ENCODE measurements at places on chromosomes 16 and 17. TPM values are rescaled to one million over a fixed set of nuclear protein-coding genes. Genes with fewer than 3 reads are reported as not detected.

PPP1R27 gene
- total RNA-seq: not detected

TUBG2 gene
- 9.0 TPM for total RNA-seq

TP53TG3B gene
- not detected for total RNA-seq

SLC16A5 gene
- total RNA-seq: 8.5 TPM

PRDM7 gene
- not detected for total RNA-seq

GCGR gene
- not detected for total RNA-seq

GRIN2C gene
- total RNA-seq: not detected

IGF2BP1 gene
- 3.4 TPM for total RNA-seq

EVI2A gene
- 0.21 TPM for total RNA-seq

MYH1 gene
- total RNA-seq: not detected

LRRC37A gene
- 0.49 TPM for total RNA-seq

GNAO1 gene
- total RNA-seq: 0.09 TPM

ADGRG1 gene
- total RNA-seq: 85.0 TPM

NUPR1 gene
- total RNA-seq: 8.9 TPM

TCAP gene
- total RNA-seq: 0.14 TPM

SLC35G6 gene
- not detected for total RNA-seq
